ENCODE measurements at places on chromosomes 4 and X.

- DNase-seq: no peak
Measured at GRCh38 chr4:8537041-8537461, 43.1 kb upstream of the GPR78 start.

- no peak for DNase-seq
Measured at GRCh38 chr4:25635501-25635900, 20.1 kb upstream of the SLC34A2 start.

DNA sequence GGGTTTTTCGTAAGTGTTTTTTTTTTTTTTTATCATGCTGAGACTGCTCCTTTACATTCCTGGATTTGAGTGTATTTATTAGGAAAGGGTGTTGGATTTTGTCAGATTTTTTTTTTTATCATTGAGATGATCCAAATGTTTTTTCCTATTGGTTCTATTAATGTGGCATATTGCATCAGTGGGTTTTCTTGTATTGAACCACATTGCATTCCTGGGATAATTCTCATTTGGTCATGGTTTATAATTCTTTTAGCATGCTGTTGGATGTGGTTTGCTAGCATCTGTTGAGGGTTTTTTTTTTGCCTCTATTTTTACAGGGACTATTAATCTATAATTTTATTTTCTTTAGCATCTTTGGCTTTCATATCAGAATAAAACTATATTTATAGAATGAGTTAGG is 28.8 kb downstream of the COL4A5 start:
- no peak for DNase-seq

DNA sequence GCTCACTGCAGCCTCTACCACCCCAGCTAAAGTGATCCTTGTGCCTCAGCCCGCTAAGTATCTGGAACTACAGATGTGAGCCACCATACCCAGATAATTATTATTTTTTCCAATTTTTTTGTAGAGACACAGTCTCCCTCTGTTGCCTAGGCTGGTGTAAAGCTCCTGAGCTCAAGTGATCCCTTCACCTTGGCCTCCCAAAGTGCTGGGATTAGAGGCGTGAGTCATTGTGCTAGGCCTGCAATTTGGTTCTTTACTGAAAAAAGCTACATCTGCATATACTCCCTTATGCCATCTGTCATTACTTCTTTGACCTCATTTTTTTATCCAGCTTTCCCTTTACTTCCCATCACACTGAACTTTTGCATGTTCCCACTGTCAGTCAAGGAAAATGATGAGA is 2012.4 kb upstream of the IGFBP7 start:
- no peak for DNase-seq

DNA sequence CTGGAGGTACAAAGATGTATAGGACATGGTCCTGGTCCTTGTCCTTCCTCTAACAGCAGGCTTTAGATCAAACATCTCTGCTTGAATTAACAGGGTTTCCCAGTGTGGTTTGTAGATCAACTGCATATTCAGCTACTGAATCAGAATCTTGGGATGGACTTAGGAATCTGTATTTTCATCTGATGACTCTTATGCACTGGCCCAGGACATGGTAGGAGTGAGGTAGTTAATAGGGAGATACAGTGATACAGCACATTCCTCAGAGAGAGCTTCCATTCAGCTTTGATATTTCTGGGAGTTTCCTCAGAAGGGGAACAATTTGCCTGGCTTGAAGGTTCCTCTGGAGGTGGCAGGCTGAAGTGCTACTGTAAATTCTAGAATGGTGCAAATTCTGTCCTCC is 203.1 kb downstream of the LARP7 start:
- DNase-seq: no peak

- no peak for DNase-seq
Measured at GRCh38 chrX:150700107-150700506, 6.9 kb downstream of the MTMR1 start.

DNA sequence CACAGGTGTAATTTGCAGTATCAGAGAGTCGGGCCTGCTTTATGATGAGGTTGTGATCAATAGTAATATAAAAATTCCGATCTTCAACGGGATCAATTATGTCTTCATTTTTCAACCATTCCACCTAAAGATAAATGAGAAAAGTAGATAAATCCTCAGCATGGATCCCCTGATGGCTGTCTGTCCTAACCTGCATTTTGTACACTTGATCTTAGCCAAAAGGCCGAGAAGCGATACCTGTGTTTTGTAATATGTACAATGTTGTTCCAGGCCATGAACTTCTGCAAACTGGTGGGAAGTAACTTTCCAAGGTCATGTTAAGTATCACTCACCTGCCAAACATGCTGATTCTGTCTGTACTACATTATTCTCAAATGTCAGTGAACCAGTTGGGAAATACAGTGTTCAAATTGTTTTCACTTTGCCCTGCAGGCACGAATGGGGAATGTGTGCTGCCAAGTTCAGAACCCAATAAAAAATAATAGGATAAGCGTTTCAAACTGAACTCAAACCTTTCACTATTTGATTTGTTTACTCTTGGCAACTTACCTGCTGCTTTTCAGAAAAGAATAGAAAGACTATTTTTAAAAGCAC is 298.1 kb downstream of the UNC5C start:
- no peak for DNase-seq

DNA sequence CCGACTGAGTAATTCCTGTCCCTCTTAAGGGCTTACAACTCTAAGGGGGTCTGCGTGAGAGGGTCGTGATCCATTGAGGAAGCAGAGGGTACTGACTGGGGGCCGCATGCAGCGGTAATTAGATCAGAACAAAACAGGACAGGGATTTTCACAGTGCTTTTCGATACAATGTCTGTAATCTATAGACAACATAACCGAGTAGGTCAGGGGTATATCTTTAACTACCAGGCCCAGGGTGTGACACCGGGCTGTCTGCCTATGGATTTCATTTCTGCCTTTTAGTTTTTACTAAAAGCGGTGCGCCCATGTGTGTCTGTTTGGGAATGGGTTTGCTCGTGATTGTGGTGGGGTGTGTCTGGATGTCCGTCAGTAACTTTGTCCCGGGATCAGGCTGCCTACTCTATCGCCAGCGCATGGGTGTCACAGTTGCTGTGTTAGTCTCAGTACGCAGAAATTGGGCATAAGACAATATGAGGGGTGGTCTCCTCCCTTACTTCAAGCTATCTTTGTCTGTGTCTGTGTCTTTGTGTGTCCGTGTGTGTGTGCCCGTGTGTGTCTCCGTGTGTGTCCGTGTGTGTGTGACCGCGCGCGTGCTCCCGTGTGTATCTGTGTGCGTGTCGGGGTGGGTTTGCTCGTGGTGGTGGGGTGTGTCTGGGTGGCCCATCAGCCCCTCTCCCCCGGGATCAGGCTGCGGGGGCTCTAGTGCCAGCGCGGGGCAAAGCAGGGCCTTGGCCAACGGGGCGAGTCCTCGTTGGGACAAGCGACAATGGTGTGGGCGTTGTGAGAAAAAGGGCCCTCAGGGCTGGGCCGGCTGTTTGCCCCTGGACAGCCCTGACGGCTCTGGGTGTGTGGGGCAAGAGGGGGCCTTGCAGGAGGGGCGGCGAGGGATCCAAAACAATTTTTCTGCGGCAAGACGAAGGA is 10.4 kb downstream of the FRG2 start:
- no peak for DNase-seq

DNA sequence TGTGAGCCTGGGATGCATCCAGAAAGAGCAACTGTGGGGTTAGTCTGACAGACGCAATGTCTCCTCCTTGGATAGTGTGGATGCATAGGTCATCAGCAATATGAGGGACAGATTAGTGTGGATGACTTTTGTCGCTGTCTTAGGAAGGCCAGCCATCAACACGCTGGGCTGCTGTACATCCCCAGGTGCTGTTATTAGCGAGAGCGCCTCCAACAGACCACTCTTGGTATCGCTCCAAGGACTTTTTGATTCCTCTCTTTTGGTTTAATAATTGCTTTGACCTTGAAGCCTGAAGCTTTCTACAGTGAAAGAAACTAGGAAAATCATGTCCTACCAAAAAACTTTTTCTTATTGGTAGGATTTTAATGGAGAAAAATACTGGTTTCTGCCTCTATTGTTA is 76.7 kb downstream of the TMEM131L start:
- no peak for DNase-seq

DNA sequence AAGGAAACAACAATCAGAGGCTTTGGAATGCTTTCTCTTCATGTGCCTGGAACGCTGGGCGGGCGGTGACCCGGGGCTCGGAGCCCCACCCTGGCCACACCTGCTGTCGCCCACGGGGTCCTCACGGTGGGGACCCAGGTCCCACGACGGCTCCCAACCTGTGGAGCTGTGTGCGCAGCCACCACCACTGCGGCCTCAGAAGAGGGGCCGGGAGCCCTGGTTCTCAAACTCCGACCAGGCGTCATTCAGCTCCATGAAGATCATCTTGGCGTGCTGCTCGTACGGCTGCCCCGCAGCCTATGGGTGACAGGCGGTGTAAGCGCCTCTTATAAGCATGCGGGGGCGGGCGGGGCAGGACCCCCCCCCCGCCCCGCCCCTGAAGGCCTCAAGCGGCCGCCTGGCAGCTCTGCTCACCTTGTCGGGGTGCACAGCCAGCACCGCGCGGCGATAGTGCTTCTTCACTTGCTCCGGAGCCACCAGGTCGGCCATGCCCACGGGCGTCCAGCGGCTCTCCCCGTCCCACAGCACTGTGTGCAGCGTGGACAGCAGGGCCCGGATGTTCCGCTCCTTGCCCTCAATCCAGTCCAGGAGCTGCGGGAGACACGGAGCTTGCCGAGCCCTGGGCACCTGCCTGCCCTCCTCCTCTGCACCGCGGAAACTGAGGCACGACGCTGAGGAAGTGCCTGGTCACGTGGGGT is 23.7 kb upstream of the CPLX1 start:
- no peak for DNase-seq

All from stimulated activated CD4-positive, alpha-beta T cell treated with anti-CD3 and anti-CD28 coated beads, Interleukin-12 subunit alpha, Interleukin-12 subunit beta, amount 100 ng/mL, for 4 hours (primary cell).